Fibroblast of skin of left biceps (primary cell): ENCODE measurements at places on chromosomes 4 and X.

DNA sequence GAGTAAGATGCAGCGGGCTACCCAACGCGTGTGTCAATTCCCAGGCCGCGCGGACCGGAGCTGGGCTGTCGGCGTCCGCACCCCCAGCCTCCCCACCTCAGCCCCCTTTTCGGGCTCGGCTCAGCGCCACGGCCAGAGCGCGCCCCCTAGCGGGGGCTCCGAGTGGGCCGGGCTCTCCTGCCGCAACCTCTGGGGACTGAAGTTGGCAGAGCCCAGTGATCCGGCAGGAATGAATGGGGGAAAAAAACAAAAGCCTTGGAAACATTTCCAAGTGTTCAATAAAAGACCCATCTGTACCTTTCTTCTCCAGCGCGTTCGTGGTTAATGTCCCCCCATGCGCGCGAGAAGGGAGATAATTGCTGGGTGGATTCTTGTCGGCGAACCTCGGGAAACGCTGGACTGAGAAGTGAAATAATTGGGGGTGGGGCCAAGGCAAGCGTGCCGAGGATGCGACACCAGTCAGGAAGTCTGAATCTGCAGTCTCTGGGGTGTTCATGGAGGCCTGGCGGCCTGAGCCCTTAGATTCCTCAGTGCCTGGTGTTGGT is 5.2 kb upstream of the ARX start:
- no peak for DNase-seq

- no peak for DNase-seq
These were observed 136.5 kb upstream of the GALNTL6 start for GRCh38 chr4:171676555-171677215.

- DNase-seq, result no peak
These were observed 538.7 kb upstream of the ATOH1 start for GRCh38 chr4:93289831-93290230.

DNA sequence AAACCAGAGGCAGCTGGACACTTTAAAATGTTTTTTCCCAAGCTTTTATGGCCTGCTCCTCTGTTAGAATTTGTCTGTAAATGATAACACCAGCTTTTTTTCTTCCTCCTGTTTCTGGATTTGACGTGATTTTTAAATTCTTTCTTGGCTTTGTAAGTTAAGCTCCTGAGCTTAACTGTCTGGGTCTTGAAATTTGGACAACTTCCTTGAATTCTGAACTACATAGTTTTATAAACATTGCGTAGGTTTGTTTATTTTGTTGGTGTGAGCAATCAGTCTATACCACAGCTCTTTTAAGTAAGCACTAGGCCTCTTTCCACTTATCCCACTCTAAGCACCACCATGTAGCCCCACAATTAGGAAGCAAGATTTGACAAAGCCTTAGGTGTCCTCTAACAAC is 144.4 kb upstream of the GUCY1A1 start:
- no peak for DNase-seq

DNA sequence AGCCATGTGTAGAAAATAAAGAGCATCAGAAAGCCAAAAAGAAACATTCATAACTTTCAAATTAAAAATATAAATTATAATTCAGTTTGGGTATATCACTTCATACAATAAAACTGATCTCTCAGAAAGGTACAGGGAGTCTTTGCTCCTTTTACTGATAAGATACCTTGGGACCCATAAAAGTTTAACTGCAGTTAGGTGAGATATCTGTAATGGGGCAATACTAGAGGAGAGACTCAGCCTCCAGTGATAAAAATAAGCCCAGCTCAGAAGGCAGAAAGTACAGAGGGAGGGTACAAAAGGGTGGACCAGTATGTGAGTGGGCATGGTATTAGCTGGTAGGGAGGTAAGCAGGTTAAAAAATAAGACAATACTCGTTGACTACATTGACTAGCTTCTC is 180.9 kb upstream of the AGTR2 start:
- DNase-seq, result no peak

- DNase-seq, result no peak
These were observed 14.3 kb downstream of the ZRSR2 start for GRCh38 chrX:15804563-15804962.

GRCh38 chrX:77679144-77679543 is 106.9 kb downstream of the ATRX start:
- no peak for DNase-seq

GRCh38 chr4:127498366-127498765 is 134.4 kb upstream of the INTU start:
- DNase-seq, result no peak

DNA sequence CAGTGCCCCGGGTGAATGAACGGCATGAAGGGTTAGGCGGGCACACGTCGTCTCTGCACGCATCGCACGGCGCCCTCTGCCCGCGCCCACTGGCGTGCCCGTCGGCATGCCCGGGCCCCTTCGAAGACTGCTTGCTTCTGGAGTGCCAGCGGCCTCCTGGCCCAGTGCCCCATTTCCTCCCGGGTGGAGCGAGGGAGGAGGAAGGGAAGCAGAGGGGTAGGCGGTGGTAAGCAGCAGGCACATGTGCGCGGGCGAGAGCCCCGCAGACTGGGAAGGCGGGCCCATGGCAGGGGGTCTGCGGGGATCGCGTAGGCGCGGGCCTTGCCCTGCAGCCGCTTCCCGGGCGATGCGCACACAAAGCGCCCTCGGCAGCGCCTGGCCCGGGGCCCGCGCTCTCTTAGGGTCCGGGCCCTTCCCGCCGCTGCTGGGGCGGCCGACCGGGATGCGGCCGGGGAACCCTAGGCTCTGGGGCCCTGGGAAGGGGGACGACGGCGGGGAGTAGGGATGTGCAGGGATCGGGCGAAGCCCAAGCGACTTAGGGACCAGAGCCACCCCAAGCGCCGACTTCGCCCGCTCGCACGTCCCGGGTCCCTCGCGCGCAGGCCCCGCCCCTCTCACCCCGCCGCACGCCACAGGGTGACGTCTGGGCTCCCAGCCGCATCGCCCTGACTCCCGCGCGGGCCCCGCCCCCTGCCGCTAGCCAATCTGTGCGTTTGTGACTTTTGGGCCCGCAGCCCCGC is 866 bp upstream of the EMD start:
- no peak for DNase-seq

- no peak for DNase-seq
These were observed 193.0 kb downstream of the TRIML1 start for GRCh38 chr4:188332265-188332664.

DNA sequence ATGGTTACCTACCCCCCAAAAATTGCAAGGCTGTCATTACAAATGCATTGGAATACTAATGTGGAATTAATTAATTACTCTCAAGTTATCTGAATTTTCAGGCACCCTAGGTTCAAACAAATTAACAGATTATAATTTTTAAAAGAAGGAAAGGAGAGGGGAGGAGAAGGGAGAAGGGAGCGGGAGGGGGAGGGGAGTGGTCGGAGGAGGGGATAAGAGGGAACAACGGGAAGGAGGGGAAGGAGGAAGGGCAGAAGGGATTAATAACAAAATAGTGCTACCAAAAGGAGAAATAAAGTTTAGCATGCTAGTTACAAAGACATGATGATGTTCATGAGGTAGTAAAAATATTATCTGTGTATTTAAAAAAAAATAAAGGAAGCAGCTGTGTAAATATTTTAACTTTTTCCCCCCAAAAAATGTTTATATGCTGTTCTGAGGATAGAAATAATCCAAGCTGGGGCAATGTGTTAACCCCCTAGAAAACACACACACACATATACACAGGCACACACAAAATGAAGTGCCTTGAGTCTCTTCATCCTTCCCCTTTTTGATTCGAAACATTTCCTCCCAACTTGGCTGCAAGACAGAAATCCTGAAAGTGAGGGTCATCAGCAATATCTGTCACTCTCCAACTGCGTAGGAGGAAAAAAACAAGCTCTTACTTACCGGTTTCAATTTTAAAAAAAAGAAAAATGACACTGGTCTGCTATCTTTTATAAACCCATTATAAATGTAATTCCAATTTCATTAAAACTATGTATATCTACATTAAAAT is 58.8 kb downstream of the PPP3CA start:
- no peak for DNase-seq
